Activated naive CD4-positive, alpha-beta T cell treated with anti-CD3 and anti-CD28 coated beads, Interleukin-2, amount 10 ng/mL, durations not matched to agents 5 hours and 36 hours (primary cell): ENCODE measurements at places on chromosomes 1 and 21. TPM values are rescaled to one million over a fixed set of nuclear protein-coding genes. Genes with fewer than 3 reads are reported as not detected.

The AGT gene
- not detected for total RNA-seq

The CD101 gene
- total RNA-seq, result 6.2 TPM

The RAVER2 gene
- 0.94 TPM for total RNA-seq

The RALGPS2 gene
- total RNA-seq, result 5.3 TPM

The PAX7 gene
- total RNA-seq, result not detected

The AADACL3 gene
- not detected for total RNA-seq

The OSCP1 gene
- 0.71 TPM for total RNA-seq

The RGS13 gene
- not detected for total RNA-seq

The EPHA10 gene
- total RNA-seq, result 0.10 TPM

The PRR9 gene
- total RNA-seq, result not detected

The KCNA3 gene
- 82.1 TPM for total RNA-seq

The ELAPOR1 gene
- 2.4 TPM for total RNA-seq

The C1orf115 gene
- 1.8 TPM for total RNA-seq
